ENCODE measurements at places on chromosomes 6 and 20. TPM values are rescaled to one million over a fixed set of nuclear protein-coding genes. Genes with fewer than 3 reads are reported as not detected.

Gene OXT
- not detected for total RNA-seq

Gene MAP3K4
- 14.4 TPM for total RNA-seq

Gene TRIM31
- 2.0 TPM for total RNA-seq

Gene RAB32
- total RNA-seq: 34.3 TPM

Gene NNAT
- not detected for total RNA-seq

Gene ALDH8A1
- total RNA-seq: 0.18 TPM

Gene SLC17A1
- total RNA-seq: not detected

Gene NRSN2
- 55.9 TPM for total RNA-seq

Gene SYCP2
- 0.81 TPM for total RNA-seq

Gene ZNFX1
- total RNA-seq: 27.3 TPM

Gene PLG
- not detected for total RNA-seq

Gene LHFPL5
- 0.13 TPM for total RNA-seq

Gene CCHCR1
- total RNA-seq: 5.7 TPM

Gene LAMA5
- 352 TPM for total RNA-seq

Gene CDH4
- 6.7 TPM for total RNA-seq

Gene HLA-DQB1
- not detected for total RNA-seq

Gene PGBD1
- total RNA-seq: 4.3 TPM

Gene SIRPD
- not detected for total RNA-seq

Gene MGME1
- total RNA-seq: 46.2 TPM

Gene HCRTR2
- total RNA-seq: not detected

Gene HLA-DOB
- total RNA-seq: 0.14 TPM

Gene ZDHHC14
- total RNA-seq: 3.6 TPM

Gene TTLL9
- 0.11 TPM for total RNA-seq

Gene PRIM2
- total RNA-seq: 10.7 TPM

Gene PBOV1
- not detected for total RNA-seq

Gene LY6G6F
- not detected for total RNA-seq

Gene ADGRF5
- total RNA-seq: not detected

Gene GPSM3
- 0.36 TPM for total RNA-seq

Gene XKR7
- total RNA-seq: 0.02 TPM

Gene PKIB
- total RNA-seq: 0.73 TPM

Gene CCN5
- total RNA-seq: 29.9 TPM

Gene RHAG
- total RNA-seq: 0.07 TPM

Gene LST1
- not detected for total RNA-seq

Gene RSPO3
- 116 TPM for total RNA-seq

Gene FERMT1
- total RNA-seq: 18.5 TPM

Gene COL21A1
- total RNA-seq: 1.4 TPM

Gene DEFB119
- not detected for total RNA-seq

Gene TSPO2
- total RNA-seq: not detected

Gene COL9A1
- total RNA-seq: not detected

Gene ENPP5
- total RNA-seq: not detected

Gene RNF182
- total RNA-seq: 3.8 TPM

Gene PRPH2
- not detected for total RNA-seq

Gene BCAS1
- 0.75 TPM for total RNA-seq

Gene PRSS35
- total RNA-seq: 0.08 TPM

Gene TBXT
- not detected for total RNA-seq

Gene MCM8
- 25.4 TPM for total RNA-seq

Gene TRIM40
- not detected for total RNA-seq

Gene RNF39
- 0.05 TPM for total RNA-seq

Gene MYH7B
- not detected for total RNA-seq

Gene CLPSL1
- total RNA-seq: not detected

Gene BPI
- total RNA-seq: not detected

Gene MEA1
- 91.9 TPM for total RNA-seq

Gene TCP11
- not detected for total RNA-seq

Gene TLDC2
- total RNA-seq: not detected

Gene OR11A1
- total RNA-seq: not detected

Gene DPPA5
- total RNA-seq: not detected

Gene EEF1A2
- total RNA-seq: 177 TPM

Gene TGM2
- 354 TPM for total RNA-seq

All from A549 treated with DMSO at 1 μM for 4 hours (cell line).